Neural cell (in vitro differentiated cells): ENCODE measurements at places on chromosomes 1 and 21. TPM values are rescaled to one million over a fixed set of nuclear protein-coding genes. Genes with fewer than 3 reads are reported as not detected.

The NGF gene
- not detected in 2 replicates for polyA plus RNA-seq

The HSF2BP gene
- 0.54 and 0.89 TPM in 2 replicates for polyA plus RNA-seq

The AMY1A gene
- polyA plus RNA-seq: not detected in 2 replicates

The CRYBG2 gene
- polyA plus RNA-seq: 0.18 and 2.5 TPM in 2 replicates

The KRTAP19-8 gene
- polyA plus RNA-seq: not detected in 2 replicates

The CCDC27 gene
- not detected in 2 replicates for polyA plus RNA-seq

The CYYR1 gene
- polyA plus RNA-seq: 0.58 and 0.62 TPM in 2 replicates

The RPS6KC1 gene
- polyA plus RNA-seq: 26.0 and 28.1 TPM in 2 replicates

The KIF17 gene
- polyA plus RNA-seq: 8.7 and 10.0 TPM in 2 replicates

The DISC1 gene
- 0.42 and 0.84 TPM in 2 replicates for polyA plus RNA-seq

The C1orf115 gene
- 0.42 and 0.88 TPM in 2 replicates for polyA plus RNA-seq

The VASH2 gene
- polyA plus RNA-seq: 65.2 and 69.5 TPM in 2 replicates

The OR6N1 gene
- not detected in 2 replicates for polyA plus RNA-seq

The TMEM9 gene
- polyA plus RNA-seq: 182 and 193 TPM in 2 replicates

The ASTN1 gene
- polyA plus RNA-seq: 33.4 and 37.9 TPM in 2 replicates

The WNT3A gene
- 0.14 TPM in 1 of 2 replicates, not detected in the other for polyA plus RNA-seq

The AMY2A gene
- 1.3 TPM in 1 of 2 replicates, not detected in the other for polyA plus RNA-seq

The SHISAL2A gene
- not detected in 2 replicates for polyA plus RNA-seq

The SPRR1B gene
- polyA plus RNA-seq: not detected in 2 replicates

The C1orf87 gene
- not detected in 2 replicates for polyA plus RNA-seq

The CLCA4 gene
- not detected in 2 replicates for polyA plus RNA-seq

The EFCAB7 gene
- 62.9 and 72.9 TPM in 2 replicates for polyA plus RNA-seq

The VSIG8 gene
- polyA plus RNA-seq: 0.37 TPM in 1 of 2 replicates, not detected in the other

The CFAP141 gene
- polyA plus RNA-seq: not detected in 2 replicates

The DCDC2B gene
- not detected in 2 replicates for polyA plus RNA-seq

The OR2M3 gene
- not detected in 2 replicates for polyA plus RNA-seq

The RUNX1 gene
- polyA plus RNA-seq: not detected in 2 replicates

The PGLYRP3 gene
- polyA plus RNA-seq: not detected in 2 replicates

The SMIM11 gene
- polyA plus RNA-seq: 43.2 and 100 TPM in 2 replicates

The PROX1 gene
- 0.62 and 1.0 TPM in 2 replicates for polyA plus RNA-seq

The SAMD11 gene
- polyA plus RNA-seq: 11.2 and 21.6 TPM in 2 replicates

The SPRR1A gene
- not detected in 2 replicates for polyA plus RNA-seq
